Upper lobe of right lung (tissue), 1 donor: ENCODE measurements at places on chromosomes 16 and 17. TPM values are rescaled to one million over a fixed set of nuclear protein-coding genes. Genes with fewer than 3 reads are reported as not detected.

The TSPOAP1 gene
- total RNA-seq, result 21.0 TPM

DNA sequence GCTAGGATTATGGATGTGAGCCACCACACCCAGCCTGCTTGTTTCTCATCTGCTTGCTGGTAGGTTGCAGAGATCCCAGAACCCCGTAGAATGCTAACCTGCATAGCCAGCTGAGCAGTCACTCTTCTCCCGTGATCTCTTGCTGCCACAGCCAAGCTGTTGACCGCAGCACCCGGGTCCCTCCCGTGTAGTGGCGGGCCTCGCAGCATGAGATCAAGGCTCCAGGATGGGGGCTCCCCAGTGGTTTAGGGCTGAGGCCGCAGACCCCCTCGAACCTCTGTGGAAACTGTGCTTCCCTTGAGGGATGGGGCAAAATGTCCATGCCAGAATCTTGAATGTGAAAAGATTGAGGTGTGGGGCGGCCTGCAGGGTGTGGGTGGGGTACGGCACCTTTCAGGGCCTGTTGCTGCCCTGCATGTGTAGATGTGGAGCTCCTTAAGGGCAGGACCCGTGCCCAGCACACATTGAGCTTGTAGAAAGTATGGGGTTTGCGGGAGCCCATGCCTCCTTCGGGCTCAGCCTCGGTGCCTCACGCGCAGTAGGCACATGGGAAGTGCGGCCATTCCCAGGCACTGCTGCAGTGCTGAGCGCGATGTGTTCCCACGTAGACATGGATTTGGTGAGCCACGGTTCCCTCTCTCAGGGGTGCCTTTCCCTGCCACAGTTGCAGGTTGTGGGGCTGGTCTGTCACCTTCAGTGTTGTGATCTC lies 99.9 kb downstream of the BANP start:
- DNase-seq, result no peak

The OTOP2 gene
- total RNA-seq, result not detected

- DNase-seq, result no peak
Measured at GRCh38 chr16:86995456-86995855, 321.7 kb downstream of the C16orf95 start.

The DDX28 gene
- total RNA-seq, result 9.9 TPM

The RASD1 gene
- total RNA-seq, result 39.2 TPM

GRCh38 chr16:78050734-78051400 lies 28.5 kb downstream of the CLEC3A start:
- DNase-seq, result no peak

The NPIPB4 gene
- total RNA-seq, result 143 TPM

- peak; percentile 93 for DNase-seq
Measured at GRCh38 chr17:75033346-75034235, 13.2 kb downstream of the ATP5PD start.

GRCh38 chr16:88339930-88340754 lies 42.6 kb upstream of the ZNF469 start:
- DNase-seq, result no peak

DNA sequence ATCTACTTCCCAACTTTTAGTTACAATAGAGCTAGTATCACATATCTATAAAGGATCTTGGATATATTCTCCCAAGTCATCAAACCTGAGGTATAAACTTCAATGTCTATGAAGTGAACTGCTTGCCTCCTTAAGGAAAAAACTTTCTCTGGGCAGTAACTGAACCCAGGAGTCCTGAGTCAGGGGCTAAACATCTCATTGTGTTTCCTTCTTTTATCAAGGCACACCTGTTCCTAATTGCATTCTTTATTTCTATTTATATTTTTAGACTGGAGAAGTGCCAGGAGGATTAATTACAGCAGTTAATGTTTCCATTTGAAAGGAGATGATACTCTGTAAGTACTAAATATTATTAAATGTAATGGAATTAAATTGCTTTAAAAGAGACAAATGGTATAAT lies 98.6 kb downstream of the CDH8 start:
- DNase-seq, result no peak

GRCh38 chr17:28404812-28405570 lies 1.0 kb downstream of the SLC46A1 start:
- peak; percentile 64 for DNase-seq

DNA sequence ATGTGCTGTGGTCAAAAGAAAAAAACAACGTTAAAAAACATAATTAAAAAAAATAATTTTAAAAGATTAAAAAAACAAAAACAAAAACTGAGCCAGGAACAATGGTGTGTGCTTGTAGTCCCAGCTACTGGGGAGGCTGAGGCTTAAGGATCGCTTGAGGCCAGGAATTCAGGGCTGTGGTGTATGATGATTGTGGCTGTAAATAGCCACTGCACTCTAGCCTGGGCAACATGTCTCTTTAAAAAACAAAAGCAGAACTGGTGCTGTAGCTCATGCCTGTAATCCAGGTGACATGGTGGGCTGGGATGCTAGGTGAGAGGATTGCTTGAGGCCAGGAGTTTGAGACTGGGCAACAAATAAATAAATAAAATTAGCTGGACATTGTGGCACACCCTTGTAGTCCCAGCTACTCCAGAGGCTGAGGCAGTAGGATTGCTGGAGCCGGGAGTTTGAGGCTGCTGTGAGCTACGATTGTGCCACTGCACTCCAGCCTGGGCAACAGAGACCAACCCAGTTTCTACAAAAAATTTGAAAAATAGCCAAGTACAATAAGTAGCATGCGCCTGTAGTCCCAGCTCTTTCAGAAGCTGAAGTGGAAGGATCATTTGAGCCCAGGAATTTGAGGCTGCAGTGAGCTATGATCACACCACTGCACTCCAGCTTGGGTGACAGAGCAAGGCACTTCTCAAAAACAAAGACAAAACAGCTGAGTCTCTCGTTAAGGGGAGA lies 43.6 kb downstream of the NFATC3 start:
- DNase-seq, result peak; percentile 69

- no peak for DNase-seq
Measured at GRCh38 chr17:20735796-20736195, 156.3 kb downstream of the CDRT15L2 start.

DNA sequence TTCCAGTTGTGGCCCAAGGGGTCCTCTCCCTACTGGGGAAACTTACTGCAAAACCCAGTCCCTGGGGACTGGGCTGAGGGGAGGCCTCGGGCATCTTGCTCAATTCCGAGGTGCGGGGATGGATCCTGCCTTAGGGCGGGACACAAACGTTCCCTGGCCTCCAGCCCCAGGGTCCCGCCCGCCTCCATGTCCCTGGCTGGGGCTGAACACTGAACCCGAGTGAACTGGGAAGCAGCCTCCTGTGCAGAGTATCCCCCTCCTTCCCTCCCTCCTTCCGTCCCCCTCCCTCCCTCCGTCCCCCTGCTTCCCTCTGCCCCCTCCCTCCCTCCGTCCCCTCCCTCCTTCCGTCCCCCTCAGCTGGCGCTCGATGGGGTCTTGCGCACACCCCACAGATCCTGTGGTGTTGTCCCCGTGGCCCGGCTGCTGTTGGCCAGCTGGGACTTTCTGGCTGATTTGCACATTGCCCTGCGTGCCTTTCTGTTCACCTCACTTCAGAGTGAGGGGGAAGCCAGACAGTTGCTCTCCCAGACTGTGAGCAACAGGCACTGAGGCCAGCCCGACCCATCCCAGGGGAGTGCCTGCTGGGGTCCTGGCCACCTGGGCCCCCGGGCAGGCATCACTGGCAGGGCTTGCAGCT lies 5.5 kb downstream of the TRAF7 start:
- DNase-seq, result no peak

GRCh38 chr17:40437095-40437732 lies 6.0 kb upstream of the IGFBP4 start:
- DNase-seq, result no peak

DNA sequence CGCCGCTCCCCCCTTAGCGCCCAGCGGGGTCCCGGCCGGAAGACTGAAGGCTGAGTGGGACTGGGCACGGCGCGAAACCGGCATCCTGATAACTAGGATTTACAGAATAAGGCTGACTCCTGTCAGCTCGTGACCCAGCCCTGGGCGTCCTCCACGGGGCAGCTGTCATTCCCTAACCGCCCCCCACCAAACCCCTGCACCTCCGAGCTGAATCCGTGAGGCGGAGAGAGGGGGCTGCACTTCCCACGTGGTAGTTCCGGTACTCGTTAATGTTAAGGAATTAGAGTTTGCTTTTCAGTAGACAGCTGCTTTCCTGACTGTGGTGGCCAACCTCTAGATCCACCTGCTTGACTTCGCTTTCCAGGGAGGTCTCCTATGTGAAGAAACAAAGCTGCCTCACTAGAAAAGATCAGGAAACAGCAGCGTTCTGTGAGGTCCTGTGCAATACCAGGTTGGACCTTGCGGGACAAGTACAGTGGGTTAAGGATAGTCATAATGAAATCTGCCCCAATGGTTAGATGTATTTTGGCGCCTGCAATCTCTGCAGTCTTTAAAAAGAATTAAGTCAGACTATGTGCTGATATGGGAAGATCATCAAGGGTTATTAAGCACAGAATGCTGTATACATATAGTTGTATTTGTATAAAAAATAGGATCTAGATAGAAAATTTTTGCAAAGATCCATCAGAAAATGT lies 1.1 kb upstream of the WBP2 start:
- DNase-seq, result no peak

GRCh38 chr16:24132048-24132796 lies 123.9 kb upstream of the CACNG3 start:
- DNase-seq, result no peak

The PLK1 gene
- 1.8 TPM for total RNA-seq

DNA sequence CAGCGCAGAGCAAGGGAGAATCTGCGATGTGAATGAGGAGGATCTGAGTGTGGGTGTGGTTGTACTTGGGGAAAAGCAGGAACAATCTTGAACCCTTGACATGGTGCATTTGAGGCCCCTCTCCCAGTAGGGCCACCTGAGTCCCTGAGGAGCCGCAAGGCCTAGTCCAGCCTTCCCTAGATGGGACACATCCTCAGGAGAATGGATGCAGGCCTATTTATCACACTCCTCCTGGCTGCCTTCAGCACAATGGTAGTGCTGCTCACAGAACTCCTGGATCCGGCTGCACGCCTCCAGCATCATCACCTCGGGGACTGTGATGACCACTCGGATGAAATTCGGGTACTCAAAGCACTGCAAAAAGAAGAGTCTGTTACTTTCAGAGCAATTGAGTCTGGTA lies 9.0 kb downstream of the TAT start:
- no peak for DNase-seq

- DNase-seq, result no peak
Measured at GRCh38 chr17:55660178-55660886, 62.3 kb downstream of the TMEM100 start.

DNA sequence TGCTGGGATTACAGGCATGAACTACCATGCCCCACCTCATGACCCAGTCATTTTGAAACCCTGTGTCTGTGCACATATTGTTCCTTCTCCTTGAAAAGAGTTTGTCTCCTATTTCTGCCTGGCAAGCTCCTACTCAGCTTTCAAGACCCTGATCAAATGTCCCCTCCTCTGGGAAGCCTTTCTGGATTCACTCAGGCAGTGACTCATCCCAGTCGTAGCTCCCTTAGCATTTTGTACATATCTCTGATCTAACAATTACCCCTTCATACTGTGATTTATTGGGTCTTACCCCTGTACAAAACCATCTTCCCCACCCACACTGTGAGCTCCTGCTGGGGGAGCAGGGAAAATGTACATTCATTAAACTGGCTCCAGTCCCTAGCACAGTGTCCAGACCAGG lies 18.1 kb upstream of the ABCC12 start:
- DNase-seq, result no peak

GRCh38 chr17:64385187-64386083 lies 5.2 kb downstream of the PECAM1 start:
- peak; percentile 60 for DNase-seq

- DNase-seq, result no peak
Measured at GRCh38 chr17:12310811-12311210, 290.1 kb downstream of the MAP2K4 start.

DNA sequence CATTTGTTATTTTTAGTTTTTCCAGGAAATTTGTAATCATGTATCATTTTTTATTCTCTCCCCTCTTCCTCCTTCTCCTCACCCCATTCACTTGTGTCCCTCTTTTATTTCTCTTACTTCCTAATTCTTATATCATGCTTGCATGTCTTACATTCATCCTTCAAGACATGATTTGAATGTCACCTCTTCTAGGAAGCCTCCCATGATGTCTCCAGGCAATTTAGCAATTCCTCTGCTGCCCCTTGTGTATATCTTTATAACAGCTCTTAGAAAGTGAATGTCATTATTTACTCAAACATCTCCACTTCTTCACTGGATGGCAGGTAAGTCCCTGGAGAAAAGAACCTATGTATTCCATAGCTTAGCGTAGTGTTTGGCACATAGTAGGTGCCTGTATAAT lies 7.8 kb downstream of the HNF1B start:
- DNase-seq, result no peak

GRCh38 chr16:17382514-17382913 lies 88.2 kb downstream of the XYLT1 start:
- DNase-seq, result no peak

DNA sequence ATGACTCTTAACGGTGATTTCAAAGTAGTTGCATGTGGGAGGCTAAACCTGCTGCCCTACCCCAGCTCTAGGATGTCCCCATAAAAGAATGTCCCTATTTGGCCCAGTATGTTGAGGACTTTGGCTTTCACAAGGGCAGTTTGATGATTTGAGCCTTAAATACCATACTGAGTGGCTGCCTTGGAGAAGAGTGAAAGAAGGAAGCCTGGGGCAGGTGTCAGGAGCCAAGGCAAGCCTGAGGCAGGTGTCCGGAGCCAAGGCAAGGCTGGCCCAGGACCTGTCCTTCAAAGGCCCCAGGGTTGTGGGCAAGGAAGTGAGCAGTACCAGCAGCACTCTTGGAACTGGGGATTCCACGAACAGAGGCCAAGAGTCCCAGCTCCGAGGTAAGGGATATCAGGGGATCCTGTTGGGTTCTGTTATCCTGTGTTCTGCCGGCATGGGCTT lies 18.6 kb downstream of the ST6GALNAC2 start:
- no peak for DNase-seq

GRCh38 chr16:81696961-81697615 lies 82.0 kb upstream of the PLCG2 start:
- peak; percentile 76 for DNase-seq

The CCL7 gene
- total RNA-seq, result not detected

DNA sequence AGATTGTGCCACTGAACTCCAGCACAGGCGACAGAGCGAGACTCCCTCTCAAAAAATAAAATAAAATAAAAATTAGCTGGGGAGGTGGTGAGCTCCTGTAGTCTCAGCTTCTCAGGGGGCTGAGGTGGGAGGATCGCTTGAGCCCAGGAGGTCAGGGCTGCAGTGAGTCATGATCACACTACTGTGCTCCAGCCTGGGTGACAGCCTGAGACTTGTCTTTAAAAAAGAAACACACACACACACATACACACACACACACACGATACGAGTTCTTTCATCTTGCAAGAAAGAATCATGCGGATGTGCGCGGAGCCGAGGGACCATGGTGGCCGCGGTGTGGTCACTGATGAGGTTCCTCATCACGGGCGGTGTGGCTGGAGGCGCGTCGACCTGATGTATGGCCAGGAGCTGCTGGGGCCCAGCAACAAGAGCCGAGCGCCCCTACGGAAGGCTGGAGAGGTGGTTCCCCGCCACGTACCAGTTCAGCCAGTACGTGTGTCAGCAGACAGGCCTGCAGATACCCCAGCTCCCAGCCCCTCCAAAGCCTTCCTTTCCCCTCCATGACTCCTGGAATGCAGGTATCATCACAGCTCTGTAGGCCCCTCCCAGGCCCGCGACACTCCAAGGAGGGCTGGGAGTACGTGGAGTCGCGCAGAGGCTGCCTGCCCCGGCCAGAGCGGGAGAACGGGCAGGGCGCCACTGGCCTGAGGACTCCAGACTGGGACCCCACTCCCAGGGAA lies 20.7 kb downstream of the NXN start:
- no peak for DNase-seq

The CLEC10A gene
- total RNA-seq, result 12.6 TPM

- DNase-seq, result peak; percentile 70
Measured at GRCh38 chr16:31869511-31870201, 4.0 kb upstream of the ZNF267 start.

- DNase-seq, result no peak
Measured at GRCh38 chr17:38532451-38532850, 73.3 kb downstream of the SRCIN1 start.

The SMTNL2 gene
- 2.7 TPM for total RNA-seq
